ENCODE measurements at places on chromosomes 2 and 18. TPM values are rescaled to one million over a fixed set of nuclear protein-coding genes. Genes with fewer than 3 reads are reported as not detected.

GRCh38 chr2:3292416-3292815, 85.2 kb downstream of the EIPR1 start:
- peak; percentile 11 for DNase-seq

DNA sequence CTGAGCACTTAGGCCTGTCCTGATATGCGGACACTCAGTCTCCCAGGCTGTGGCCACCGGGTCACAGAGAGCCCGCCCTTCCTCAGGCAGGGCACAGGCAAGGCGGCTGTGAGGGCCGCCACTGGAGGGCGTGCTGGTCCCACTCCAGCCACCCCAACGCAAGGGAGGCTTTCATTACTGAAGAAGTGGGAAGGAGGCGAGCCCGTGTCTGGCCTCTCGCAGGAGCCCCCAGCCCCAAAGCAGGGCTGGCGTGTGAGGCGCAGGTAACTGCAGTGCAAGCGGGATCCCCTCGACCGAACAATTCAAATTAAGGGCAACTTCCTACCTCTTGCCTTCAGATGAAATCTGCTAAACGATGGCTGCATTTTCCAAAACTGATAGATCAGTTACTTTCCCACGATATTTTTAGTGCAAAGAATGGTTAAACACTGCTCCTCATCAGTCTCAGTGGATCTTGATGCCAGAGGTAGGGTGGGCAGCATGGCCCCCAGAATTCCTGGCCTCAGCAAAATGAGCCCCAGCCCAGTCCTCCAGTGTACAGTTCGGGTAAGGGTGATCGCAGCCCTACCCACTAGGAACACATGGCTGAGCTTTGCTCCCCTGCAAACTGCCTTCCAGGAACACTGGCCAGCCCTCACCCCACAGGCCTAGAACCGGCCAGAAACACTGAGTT, 97.2 kb downstream of the SEPTIN10 start:
- peak; percentile 78 for DNase-seq

Gene GPR39
- not detected for total RNA-seq

Gene SPAG16
- total RNA-seq = 18.7 TPM

Gene BCL2
- total RNA-seq = 7.7 TPM

Gene DSG4
- not detected for total RNA-seq

All from left ventricle myocardium superior (tissue), 1 donor.